Activated CD4-positive, alpha-beta T cell treated with anti-CD3 and anti-CD28 coated beads for 24 hours (primary cell): ENCODE measurements at places on chromosomes 11 and 22.
A peak's percentile ranks its signal among the peaks of the same experiment; 100 is the strongest.

DNA sequence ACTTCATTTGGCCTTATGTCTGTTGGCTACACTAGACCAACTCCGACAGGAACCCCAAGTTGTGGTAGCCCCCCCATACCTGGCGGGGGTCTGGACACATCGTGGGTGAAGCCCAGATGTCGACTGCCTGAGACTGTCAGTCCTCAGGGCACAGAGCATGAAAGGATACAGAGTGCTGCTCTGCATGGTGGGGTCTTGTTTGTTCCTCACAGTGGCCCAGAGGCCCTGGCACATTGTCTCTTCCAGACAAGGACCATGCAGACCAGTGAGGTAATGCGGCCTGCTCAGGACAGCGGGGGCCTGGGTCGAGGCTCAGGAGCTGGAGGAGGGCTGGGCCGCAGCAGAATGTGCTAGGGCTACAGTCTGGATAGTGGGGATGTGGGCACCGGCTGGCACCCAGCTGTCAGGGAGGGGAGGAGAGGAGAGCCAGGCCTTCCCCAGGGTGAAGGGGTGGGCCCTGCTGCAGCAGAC lies 14.6 kb downstream of the CAPN5 start:
- DNase-seq: no peak

- DNase-seq: no peak
Observed at GRCh38 chr11:128939591-128939990, 3.1 kb downstream of the TP53AIP1 start.

GRCh38 chr22:43544289-43544673 lies 132.5 kb downstream of the MPPED1 start:
- no peak for DNase-seq

DNA sequence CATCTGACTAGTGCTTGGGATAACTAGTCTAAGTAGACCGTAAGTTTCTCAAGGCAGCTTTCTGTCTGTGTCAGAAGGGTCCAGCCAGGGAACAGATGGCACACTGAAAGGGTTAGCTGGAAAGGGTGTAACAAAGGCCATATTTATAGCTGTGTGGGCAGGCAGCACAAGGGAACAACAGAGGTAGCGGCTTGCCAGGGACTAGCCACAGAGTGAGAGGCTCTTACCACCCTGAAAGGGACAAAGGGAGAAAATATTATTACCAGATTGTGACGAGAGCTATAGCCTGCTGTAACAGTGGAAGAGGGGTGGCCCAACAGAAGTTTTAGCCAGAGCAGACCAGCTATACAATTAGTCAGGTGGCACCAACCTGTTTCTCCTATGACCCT lies 129.4 kb downstream of the CCDC34 start:
- DNase-seq: no peak

GRCh38 chr22:48250286-48250895 lies 1487.9 kb downstream of the TBC1D22A start:
- DNase-seq: no peak

DNA sequence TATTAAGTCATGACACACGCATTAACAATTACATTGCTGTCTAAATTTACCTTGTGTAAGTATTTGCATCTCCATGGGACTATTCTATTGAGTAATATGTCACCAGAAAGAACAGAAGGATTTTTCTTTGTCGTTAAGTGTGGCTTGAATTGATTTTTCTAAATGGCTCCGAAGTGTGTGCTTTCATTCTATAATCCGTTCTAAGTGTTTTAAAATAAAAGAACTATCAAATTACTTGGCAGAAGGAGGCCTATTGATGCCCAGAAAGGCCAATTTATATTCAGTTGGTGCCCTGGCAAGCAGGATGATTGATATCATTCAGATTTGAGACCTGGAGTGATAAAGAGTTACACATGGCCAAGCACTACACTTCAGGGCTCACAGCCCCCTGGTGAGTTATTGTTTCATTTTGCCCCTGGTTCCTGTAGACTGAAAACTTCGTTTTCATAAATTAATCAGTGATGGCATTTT lies 538.9 kb upstream of the ANO5 start:
- no peak for DNase-seq

GRCh38 chr11:66883016-66883965 lies 26.4 kb downstream of the LRFN4 start:
- DNase-seq: peak; percentile 61

DNA sequence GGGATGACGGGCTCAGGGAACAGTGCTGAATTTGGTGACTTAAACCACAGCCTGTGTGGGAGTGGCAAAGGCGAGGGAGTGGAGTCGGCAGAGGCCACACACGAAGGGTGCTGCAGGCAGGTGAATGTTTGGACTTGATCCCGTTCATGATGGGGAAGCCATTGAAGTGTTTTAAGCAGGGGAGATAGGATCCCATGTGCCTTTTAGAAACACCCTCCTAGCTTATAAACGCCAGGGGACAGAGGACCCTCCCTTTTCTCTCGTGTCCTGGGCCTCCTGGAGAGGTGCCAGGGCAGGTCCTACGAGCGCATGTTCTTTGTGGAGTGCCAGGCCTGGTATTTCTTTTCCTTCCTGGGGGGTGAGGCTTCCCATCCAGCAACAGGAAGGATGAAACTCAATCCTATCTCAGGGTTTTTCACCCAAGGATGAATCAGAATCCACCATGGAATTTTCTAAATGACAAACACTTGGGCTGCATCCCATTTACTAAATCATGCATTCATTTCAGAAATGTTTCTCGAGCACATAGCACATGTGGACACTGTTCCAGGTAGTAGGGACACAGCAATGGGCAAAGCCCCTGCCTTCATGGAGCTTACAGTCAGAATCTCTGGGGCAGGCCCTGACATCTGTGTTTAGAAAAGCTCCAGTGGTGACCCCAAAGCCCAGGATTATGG lies 59.6 kb downstream of the CHRDL2 start:
- DNase-seq: no peak

DNA sequence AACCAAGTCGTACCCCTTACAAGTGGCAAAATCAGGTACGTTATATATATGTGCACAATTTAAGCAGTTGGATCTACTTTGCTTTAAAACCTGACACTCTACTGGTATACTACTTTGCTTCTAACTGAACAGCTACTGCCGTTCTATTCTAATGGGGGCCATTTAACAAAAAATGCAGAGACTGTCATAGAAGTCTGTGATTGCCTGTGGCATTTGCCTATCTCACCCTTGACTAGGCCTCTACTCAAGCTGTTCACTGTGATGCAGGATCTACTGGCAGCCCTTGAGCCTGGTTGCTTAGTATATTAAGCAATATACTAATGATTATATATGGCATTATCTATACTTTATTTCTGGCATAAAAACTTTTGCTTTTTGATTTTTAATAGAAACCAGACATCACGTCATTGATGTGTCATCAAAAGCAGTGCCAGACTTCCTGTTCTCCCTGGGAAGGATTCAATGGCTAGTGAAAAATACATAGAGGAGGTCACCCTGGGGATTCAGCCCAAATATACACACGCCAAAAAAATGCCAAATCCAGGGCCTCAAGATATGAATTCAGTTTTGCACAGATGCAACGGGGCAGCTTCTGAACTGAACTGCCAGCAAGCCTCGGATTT lies 40.0 kb upstream of the FIBIN start:
- no peak for DNase-seq
